ENCODE measurements at places on chromosomes 4 and X. TPM values are rescaled to one million over a fixed set of nuclear protein-coding genes. Genes with fewer than 3 reads are reported as not detected.

DNA sequence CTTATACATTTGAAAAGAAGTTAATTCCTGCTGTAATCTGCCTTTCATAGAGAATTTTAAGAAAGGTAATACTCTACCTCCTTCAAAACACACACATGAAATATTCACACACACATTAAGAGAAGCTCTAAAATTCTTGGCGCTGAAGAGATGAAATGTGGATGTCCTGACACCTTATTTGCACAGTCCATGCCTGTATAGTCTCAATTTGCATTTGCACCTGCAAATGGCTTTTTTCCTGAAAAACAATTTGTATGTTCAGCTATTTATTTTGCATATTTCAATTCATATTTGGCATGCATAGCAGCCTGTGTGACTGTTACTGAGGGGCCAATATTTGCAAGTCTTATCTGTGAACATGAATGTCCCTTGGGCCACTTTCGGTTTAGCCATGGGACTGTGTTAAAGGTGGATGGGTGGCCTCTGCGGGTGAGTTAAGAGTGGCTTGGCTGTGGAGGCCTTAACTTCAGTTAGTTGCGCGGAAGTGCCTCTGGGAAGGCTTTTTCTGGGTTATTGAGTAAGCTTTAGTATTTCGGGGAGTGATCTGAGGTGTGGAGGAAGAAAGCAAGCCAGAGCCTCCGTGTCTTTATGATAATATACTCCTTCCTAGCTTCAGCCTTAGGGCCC, 443.3 kb upstream of the FAT1 start:
- DNase-seq, result no peak

- no peak for DNase-seq
Measured at GRCh38 chrX:16992445-16992844, 46.0 kb downstream of the REPS2 start.

DNA sequence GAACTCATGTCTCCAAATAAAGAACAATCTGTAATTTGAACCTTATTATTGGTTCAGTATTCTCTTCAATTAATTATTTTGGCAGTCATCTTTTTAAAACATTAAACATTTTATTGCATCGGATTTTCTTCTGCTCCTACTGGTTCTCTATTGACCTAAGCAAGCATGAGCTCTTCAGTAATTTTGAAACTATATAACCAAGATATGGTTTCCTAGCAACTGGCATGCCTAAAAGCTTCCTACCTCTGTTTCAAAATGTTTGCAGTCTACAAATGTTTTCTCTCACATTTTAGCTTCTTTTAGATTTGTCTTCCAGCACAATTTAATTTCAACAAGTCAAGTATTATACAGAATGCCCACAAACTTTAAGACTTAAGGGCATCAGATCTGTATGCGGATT, 371.3 kb downstream of the GPM6A start:
- no peak for DNase-seq

- no peak for DNase-seq
Measured at GRCh38 chr4:80265571-80266252, 752 bp upstream of the FGF5 start.

- no peak for DNase-seq
Measured at GRCh38 chrX:139842326-139843185, 90.3 kb downstream of the ATP11C start.

DNA sequence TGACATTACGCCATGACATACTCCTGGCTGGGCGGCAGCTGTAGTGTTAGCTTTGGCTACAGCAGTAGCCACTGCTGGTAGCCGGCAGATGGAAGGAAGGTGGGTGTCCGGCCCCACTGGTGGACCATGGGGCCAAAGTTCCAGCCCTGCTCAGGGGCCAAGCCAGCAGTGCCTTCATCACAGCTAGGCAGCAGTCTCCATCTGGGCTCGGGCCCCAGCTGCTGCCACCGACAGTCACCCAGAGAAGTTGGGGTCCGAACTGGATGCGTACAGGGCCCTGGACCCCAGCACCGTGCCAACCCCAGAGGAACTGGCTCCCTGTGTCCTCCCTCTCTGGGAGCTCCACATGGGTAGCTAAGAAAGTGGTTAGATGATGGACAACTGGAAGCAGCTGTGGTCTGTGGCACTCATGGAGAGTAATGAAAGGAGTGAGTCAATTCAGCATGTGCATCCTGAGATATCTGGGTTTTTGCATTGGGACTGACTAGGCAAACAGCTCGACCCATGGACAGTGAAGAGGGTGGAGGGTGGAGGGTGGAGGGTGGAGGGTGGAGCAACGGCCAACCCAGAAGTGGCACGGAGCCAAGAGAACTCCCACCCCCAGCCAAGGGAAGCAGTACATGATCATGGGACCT, 366.6 kb upstream of the GRIA3 start:
- no peak for DNase-seq

- no peak for DNase-seq
Measured at GRCh38 chrX:27924718-27925117, 56.5 kb downstream of the DCAF8L1 start.

DNA sequence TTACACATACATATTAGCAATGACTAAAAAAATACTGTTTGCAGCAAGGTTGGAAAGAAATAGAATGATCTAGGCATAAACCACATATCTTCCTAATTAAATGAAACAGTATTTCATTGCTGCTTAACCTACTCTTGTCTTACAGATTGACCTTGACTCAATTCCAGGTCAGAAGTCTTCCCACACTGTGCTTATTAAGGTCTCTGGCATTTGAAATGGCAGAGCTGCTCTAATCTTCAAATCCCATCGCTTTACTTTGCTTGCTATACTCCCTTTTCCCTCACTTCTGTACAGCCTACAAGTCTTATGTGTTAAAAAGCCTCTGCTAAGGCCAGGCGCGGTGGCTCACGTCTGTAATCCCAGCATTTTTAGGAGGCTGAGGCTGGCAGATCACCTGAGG, 424.5 kb downstream of the RPA4 start:
- DNase-seq, result no peak

DNA sequence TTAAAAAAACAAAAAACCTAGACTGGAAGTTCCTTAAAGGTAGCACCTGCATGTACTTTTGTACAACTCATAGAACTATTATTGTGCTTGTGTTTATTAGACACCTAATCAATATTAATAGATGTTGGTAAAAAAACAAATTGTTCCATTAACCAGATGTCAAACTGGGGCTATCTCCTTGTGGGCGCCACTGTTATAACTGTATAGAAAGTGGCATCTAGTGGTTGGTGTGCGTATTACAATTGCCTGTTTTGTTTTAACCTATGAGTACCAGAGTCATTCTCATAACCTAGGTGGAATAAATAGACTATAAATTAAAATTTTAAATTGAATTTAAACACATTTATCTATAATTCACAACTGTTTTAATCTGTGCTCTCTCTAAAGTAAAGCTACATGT, 97.4 kb downstream of the COL4A5 start:
- no peak for DNase-seq

DNA sequence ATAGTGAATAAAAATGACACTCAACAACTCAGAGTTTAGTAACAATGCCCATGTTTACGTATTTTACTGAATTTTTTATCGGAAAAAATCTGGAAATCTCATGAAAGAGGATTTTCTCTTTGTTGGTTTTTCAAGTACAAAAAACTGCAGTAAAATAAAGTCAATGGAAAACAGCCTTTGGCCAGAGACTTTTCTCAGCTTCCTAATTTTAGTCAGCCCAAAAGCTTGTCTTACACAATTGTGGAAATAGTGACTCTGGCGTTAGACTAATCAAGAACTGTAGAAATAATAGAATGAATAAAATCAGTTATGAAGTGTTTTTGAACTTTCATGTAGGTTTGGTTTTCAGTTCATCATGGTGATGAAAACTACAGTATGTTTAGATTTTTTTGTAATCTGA, 234.7 kb downstream of the DKK2 start:
- no peak for DNase-seq

- DNase-seq, result no peak
Measured at GRCh38 chr4:100060765-100061416, 110.8 kb upstream of the H2AZ1 start.

- no peak for DNase-seq
Measured at GRCh38 chrX:817759-818300, 187.2 kb downstream of the SHOX start.

GRCh38 chr4:168063031-168063430, 29.3 kb upstream of the ANXA10 start:
- DNase-seq, result no peak

DNA sequence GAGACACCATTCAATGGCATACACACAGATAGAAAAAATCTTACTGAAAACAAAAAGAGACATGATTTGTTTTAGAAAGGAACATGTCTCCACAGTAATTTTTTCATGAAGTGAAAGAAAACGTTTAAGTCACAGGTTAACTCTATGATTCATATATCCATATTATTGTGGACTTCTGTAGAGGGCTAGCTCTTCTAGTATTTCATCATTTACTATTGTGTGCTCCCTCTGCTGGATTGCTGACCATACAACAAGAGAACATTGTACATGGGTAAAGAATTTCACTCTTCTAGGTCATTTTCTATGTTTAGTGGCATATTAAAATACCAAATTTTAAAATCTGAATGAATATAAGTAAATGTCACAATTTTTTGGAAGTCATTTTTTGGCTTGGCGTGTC, 91.8 kb upstream of the POU3F4 start:
- DNase-seq, result no peak

- DNase-seq, result no peak
Measured at GRCh38 chrX:17634542-17635207, 102.6 kb upstream of the SCML1 start.

GRCh38 chr4:119517361-119518229, 111.0 kb downstream of the PDE5A start:
- no peak for DNase-seq

- no peak for DNase-seq
Measured at GRCh38 chrX:17465201-17465600, 90.2 kb downstream of the NHS start.

DNA sequence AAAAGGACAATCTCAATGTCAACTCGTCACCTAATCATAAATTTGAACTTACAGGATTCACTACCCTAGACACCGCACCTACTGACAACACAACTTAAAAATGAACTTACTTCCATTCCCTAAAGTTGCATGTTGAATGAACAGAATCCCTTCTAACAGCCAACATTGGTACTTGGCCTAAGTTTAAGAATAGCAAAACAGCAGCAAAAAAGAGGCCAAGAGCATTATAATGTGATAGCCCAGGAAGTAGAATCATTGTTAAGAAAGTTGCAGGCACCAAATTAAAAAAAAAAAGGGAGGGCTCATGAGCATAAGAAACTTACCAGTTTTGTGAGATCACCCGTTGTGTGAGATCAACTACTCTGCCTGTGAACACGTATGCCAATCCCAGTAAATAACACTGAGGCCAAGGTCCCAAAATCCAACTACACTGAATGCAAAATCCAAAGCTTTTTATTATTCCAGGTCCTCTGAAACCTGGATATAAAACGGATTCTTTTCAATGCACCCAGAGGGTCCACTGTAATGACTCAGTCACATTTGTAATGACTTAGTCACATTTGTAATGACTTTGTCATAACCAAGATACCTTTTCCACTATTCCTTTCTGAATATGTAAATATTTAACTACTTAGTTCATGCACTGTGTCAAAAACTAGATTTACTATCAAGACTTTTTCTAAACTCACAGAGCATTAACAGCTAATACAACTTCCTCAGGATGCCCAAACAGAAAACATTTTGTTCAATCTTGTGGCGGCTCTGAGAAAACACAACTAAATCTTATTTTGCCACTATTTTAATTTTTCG, 6.8 kb downstream of the HNRNPDL start:
- no peak for DNase-seq

DNA sequence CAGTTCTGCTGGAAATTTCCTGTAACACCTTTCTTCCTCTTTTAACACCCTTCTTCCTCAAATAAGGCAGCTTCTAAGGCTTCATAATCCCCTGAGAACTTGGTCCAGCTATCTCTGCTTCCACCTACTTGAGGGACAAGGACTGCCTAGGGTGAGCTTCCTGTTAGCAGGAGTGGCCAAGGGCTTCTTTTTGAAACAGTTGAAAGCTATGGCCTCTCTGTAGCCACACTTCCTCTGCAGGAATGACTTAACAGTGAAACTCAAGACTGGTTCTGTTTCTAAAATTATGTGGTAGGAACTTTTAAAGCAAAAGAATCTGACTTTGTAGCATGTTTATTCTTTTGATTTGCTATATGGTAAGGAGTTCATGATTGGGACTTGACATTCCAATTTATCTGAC, 108.5 kb upstream of the WDR1 start:
- no peak for DNase-seq

- peak; percentile 71 for DNase-seq
Measured at GRCh38 chr4:38759113-38759789, 23.5 kb downstream of the TLR10 start.

DNA sequence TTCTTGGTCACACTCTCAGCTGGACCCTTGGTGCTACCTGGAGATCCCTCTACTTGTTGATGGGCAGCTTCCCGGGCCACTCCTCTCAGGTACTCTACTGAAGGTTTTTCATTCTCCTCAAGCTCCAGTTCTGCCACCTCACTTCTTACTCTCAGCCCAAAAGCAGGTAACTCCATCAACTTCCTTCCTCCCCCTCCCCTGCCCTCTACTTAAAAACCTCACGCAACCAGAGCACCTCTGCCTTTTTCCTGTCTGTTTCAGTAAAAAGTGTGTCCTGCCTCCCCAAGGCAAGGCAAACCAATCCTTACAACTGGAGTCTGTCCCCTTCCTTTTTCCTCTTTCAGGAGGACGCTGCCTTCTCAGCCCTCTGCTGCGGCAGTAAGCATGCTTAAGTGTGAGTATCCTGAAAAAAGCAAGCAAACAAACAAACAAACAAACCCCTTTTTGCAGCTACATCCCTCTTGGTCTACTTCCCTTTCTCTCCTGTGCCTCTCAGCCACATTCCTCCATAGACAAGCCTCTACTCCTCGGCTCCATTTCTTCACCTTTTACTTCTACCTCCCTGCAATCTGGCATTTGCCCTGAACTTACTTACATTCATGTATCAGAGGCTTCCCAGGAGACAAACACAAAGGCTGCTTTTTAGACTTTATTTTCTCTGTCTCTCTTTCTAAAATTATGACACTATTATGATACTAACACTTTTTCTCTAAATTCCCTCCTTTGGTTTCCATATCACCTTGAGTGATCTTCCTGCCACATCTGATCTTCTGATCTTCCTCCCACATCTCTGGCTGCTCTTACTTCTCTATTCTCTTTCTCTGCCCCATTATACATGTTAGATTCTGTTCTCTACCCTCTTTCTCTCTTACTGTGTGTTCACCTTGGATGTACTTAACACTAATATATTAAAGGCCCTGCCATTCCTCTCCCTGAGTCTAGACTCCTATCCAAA, 5.4 kb downstream of the ALPK1 start:
- DNase-seq, result no peak

DNA sequence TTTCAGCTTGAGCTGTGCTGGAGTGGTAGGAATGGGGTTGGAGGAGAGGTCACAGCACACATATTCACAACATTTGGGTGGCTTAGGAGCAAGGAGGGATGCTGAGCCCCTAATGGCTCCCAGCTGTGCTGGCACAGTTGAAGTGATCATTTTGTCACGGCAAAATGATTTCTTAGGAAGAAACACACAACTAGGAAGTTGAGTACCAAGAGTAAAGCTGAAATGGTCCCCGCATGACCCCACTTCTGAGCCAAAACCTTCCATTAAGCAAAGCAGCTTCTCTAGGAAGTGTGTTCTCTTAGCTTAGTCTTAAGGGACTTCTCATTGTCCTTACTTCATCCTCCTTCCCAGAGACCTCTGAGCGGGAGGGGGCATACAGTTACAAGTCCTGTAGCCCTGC, 12.6 kb downstream of the CAPN6 start:
- no peak for DNase-seq

Gene GNPDA2
- 11.7 TPM for total RNA-seq

Gene LEF1
- 5.2 TPM for total RNA-seq

Gene GPR34
- 20.9 TPM for total RNA-seq

Gene TMEM144
- total RNA-seq, result 18.3 TPM

Gene ARX
- total RNA-seq, result not detected

Gene PCYT1B
- 0.32 TPM for total RNA-seq

Gene KLHL15
- total RNA-seq, result 6.2 TPM

Gene AKAP4
- total RNA-seq, result not detected

All from mucosa of gallbladder (tissue), 1 donor.